Activated T-helper 1 cell treated with anti-CD3 and anti-CD28 coated beads, Interleukin-12 subunit alpha, Interleukin-12 subunit beta, Interleukin-2, Interleukin-4 antibody, amounts not matched to agents 30 ng/mL and 10 ng/mL and 1 ng/mL, durations not matched to agents 14 hours and 24 hours and 36 hours (primary cell): ENCODE measurements at places on chromosomes 6 and 20.
A peak's percentile ranks its signal among the peaks of the same experiment; 100 is the strongest.

- no peak for DNase-seq
Observed at GRCh38 chr6:56842686-56843475, 112.0 kb upstream of the BEND6 start.

DNA sequence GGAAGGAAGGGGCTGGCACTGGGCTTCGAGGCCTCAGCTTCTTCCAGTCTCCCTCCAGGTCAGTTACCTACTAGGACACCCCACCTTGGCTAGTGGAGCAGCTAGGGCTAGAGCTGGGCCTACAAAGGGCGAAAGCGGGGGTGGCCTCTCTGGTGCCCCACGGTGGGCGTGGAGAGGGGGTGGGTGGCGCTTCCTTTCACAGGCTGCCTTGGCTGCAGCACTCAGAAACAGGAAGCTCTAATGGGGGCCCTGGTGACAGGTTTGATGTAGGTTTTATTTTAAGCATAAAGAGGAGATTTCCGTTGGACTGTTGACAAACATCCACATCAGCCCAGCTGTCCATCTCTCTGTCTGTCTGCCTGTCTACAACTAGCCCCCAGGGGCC, 13.4 kb downstream of the FAM110A start:
- peak; percentile 42 for DNase-seq

- no peak for DNase-seq
Observed at GRCh38 chr20:62704341-62704948, 4.2 kb upstream of the NTSR1 start.

DNA sequence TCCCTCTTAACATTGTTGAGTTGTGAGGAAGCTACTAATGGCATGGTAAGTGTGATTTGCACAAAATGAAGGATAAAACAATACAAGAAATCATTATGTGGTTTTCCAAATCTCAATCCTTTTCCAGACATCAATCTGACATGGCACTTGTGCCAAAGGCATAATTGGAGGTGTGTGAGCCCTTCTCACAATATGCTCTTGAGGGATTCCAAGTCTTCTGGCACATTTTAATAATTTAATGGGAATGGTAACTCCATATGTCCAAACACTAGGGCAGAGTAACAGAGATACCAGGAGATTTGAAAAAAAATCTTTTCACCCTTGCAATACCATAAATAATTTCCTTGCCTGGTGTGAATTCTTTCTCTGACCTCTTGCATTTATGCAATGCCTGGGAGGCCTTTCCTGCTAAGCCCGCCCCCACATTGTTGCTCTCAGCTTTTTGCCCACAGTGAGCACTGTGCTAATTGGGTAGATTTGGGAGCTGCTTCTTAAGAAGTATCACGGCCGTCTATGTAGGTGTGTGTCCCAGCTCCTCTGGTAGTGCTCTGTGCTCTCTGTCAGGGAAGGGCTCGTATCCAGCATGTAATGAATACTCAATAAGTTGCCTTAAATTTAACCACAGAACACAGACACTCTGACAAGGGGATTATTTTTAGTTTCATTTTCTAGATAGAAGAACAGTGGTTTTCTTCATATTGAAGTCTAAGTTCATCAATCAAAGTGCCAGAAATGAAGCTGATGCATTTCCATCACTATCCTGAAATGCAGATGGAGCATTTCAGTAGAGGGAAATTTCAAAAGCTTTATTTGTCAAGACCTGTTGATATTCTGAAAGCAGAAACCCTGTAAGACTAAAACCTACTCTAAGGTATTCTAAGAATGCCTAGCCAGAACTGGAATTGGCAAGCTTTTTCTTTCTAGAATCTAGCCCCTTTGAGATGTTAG, 54.4 kb upstream of the CEP85L start:
- DNase-seq, result no peak

- DNase-seq, result no peak
Observed at GRCh38 chr6:153781306-153781705, 257.7 kb upstream of the OPRM1 start.

GRCh38 chr6:167031082-167031709, 32.0 kb downstream of the CEP43 start:
- DNase-seq, result no peak

DNA sequence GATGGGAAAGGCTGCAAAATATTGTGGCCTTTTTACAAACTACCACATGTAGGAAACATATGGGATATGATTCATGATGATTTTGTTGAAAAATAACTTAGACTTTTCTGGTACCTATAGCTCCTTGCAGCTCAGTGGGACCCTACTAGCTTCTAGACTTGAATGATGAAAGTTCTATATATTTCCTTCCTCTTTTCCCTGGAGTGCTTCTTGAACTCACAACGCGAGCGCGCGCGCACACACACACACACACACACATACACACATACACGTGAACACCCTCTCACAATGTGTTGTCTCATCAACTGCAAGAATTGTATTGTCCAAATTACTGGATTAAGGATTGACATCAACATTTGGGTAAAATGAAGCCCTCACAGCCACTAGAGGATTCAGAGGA, 61.9 kb downstream of the TOX2 start:
- no peak for DNase-seq
